ENCODE measurements at places on chromosomes 3 and 15.

GRCh38 chr3:138833899-138834595 is 681 bp downstream of the PIK3CB start:
- DNase-seq, result no peak

DNA sequence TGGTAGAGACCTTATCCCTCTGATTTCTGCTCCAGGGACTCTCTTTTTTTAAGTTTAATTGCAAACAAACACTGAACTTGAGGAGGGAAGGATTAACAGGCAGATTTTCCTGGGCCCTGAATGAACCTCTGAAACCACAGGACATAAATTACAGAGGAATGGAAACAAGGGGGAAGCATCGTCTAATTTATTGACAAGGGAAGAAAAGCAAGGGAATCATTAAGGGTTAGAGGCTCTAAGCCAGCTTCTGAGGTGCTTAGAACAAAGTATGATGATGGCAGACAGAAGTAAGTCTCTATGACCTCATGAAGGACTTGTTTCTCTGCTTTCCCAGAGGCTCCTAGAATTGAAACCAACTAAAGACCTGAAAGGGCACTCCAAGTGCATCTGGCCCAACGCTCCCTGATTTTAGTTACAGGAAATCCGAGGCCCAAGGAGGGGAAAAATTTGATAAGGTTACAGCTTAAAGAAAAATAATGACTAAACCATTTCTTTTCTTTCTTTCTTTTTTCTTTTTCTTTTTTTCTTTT is 244.7 kb upstream of the NR2E3 start:
- no peak for DNase-seq

- no peak for DNase-seq
These were observed 335.9 kb downstream of the LPP start for GRCh38 chr3:188489639-188490405.

GRCh38 chr3:66200147-66200546 is 20.7 kb upstream of the SLC25A26 start:
- no peak for DNase-seq

DNA sequence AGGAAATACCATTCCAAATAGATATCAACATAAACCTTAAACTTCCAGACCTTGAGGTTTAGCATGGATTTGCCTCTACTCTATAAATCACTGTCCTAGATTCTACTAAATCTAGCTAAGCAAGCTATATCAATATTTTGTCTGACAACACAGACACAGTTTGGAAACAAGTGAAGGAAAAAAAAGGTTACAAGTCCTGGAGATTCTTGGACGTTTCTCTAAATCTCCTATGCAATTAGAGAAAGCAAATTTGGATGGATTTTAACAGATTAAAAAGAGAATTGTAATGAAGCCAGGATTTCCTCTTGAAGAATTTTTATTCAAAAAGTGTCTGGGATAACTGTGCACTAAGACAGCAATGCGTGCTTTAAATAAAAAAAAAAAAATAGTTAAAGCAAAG is 441.1 kb upstream of the DPH6 start:
- DNase-seq, result no peak

DNA sequence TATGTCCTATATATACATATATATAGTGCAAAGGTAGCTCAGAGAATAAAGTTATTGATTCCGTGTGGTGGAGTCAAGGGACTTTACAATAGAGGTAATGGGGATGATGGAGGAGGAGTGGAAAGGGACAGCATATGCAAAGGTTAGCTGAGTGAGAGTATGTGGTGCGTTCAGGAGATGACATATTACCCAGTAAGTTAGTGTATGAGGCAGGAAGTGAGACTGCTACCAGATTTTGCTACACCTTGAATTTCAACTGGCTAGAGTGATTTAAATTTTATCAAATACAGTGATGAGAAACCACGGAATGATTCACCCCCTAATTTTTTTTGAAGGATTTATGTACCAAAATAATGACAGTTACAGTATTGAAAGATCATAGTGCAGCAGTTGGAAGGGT is 2.8 kb downstream of the ACTL6A start:
- DNase-seq, result no peak

- DNase-seq, result peak; percentile 31
These were observed at the start of gene SLC49A4 for GRCh38 chr3:122794779-122795673. Gene SLC49A4 (plus strand): TSS chr3:122795069. CDS start chr3:122795193, 124 bp downstream.

GRCh38 chr3:158098309-158098639 is 7.9 kb downstream of the SHOX2 start:
- DNase-seq, result no peak

DNA sequence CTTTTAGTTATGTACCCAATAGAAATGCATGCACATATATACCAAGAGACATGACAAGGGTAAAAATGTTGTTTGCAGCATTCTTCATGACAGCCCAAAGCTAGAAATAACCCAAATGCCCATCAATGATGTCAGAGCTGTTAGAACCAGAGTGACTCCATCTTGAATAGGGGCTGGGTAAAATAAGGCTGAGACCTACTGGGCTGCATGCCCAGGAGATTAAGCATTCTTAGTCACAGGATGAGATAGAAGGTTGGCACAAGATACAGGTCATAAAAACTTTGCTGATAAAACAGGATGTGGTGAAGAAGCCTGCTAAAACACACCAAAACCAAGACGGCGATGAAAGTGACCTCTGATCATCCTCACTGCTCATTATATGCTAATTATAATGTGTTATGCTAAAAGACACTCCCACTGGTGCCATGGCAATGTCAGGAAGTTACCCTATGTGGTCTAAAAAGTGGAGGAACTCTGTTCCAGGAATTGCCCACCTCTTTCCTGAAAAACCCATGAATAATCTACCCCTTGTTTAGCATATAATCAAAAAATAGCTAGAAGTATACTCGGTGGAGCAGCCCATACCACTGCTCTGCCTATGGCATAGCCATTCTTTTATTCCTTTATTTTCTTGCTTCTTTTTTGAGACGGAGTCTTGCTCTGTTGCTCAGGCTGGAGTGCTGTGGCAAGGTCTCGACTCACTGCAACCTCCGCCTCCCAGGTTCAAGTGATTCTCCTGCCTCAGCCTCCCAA is 32.9 kb downstream of the ZBTB11 start:
- peak; percentile 23 for DNase-seq

GRCh38 chr3:154776549-154777225 is 303.4 kb upstream of the MME start:
- DNase-seq, result no peak

- peak; percentile 74 for DNase-seq
These were observed 19.8 kb downstream of the ST3GAL6 start for GRCh38 chr3:98782824-98783500.

GRCh38 chr15:33443708-33444107 is 132.9 kb downstream of the RYR3 start:
- DNase-seq, result no peak

DNA sequence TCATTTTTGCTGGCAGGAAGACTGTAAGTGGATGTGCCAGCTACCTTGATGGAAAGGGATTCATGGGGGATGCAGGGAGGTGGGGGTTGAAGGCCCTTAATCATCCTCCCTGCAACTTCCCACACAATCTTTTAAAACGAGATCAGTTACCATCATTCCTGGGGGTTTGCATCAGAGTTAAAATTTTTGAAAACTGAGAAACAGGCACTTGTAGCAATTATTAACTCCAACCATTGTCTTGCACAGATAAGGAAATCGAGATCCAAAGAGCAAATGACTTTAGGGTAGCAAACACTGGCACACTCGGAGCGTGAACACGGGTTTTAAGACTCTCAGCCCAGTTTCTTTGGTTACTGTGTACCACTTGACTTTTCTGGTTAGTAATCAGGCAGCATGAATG is 41.9 kb downstream of the GPD1L start:
- peak; percentile 21 for DNase-seq

DNA sequence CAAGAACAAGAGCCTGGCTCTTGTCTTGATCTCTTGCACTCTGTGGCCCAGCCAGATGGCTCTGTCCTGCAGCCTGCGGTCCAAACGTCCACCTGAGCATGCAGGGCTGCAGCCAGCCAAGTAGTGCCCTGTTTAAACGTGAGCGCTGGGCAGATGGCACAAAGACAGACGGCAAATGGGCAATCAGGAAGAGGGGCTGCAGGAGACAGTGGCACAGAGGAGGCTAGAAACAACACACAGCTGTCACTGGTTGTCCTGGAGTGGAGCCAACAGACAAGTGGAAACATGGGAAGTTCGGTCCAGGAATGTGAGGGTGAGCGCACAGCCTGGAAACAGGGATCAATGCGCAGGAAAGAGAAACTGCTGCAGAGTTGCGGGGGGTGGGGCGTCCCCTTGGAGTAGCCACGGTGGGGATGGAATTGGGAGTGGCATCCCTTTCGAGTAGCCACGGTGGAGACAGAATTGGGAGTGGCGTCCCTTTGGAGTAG is 10.7 kb upstream of the ZXDC start:
- no peak for DNase-seq

- DNase-seq, result no peak
These were observed 108.4 kb downstream of the ZNF609 start for GRCh38 chr15:64568765-64569164.

GRCh38 chr3:54797111-54797510 is 130.7 kb downstream of the LRTM1 start:
- no peak for DNase-seq

- no peak for DNase-seq
These were observed 34.8 kb upstream of the RASA2 start for GRCh38 chr3:141452045-141452444.

DNA sequence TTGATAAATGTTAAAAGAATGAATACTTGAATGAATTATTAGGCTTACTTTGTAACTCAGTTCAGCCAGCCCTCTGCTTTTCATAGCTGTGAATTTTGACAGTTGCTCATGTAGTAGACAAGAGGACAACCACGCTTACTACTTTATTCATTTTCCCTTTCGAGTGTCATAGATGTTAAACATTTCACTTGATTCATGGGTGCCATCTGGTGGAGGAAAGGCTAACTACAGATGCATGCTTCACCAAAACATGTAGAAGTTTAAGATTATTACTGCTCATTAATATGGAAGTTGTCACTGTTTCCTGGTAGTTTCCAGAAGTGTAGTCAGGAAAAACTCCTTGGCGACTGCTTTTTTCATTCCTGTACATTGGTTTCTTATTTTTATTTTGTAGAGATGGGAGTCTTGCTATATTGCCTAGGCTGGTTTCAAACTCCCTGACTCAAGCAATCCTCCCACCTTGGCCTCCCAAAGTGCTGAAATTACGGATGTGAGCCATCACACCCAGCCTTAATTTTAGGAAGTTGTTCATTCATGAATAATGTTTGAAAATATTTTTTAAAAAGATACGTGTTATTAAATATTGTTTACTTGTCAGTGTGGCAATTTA is 163.2 kb downstream of the B3GALNT1 start:
- peak; percentile 16 for DNase-seq

DNA sequence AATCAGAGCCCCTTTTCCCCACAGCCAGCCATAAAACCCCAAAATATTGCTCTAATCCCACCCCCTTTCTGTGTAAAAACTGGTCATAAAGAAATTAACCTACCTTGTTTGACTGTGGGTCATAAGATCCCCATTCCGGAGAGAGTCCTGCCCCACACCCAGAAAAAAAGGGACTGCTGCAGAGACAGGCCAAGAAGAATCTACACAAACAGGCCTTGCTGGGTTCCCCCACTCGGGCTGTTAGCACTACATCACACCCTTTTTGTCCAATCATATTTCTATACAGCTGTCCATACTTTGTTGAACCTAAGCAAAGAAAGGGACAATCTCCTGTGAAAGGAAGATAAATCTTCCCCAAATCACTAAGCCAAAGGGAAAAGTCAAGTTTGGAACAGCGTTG is 84.4 kb upstream of the MFGE8 start:
- DNase-seq, result no peak

- DNase-seq, result no peak
These were observed 308.5 kb downstream of the ROBO2 start for GRCh38 chr3:77348244-77348855.

DNA sequence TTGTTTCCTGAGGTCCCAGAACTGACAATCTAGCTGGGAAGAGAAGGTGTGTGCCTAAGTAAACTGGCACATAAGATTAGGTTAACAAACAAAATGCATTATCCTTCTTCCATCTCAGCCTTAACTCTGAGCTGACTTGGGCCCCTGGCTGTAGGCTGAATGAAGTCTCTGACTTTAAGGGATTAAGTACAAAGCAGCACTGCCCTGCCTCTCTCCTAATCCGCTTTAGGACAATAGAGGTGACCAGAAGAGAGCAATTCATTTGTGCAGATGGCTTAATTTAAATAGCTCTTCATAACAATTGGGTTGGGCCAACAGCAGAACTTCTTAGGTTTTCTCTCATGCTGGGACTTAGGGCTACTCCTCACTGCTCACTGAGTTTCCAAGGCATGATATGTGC is 181.6 kb upstream of the SOX14 start:
- no peak for DNase-seq

- no peak for DNase-seq
These were observed 32.9 kb downstream of the PIK3CA start for GRCh38 chr3:179181021-179181472.

DNA sequence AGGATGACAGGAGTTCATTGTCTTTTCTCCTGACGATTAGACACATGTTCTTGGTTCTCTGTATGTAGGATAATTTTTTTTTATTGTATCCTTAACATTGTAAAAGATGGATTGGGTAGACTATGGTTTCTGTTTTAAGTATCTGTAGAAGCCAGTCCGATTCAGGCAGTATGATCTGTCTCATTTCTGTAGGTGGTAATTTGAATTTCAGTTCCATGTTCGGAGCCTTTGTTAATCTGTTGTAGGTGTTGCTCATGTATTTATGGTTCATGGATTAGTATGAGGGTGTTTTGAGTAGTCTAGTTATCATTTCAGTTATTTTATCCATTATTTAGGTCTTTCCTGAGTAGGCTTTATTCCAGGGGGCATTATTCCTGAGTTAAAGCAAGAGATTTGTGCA is 32.4 kb upstream of the MME start:
- DNase-seq, result no peak

DNA sequence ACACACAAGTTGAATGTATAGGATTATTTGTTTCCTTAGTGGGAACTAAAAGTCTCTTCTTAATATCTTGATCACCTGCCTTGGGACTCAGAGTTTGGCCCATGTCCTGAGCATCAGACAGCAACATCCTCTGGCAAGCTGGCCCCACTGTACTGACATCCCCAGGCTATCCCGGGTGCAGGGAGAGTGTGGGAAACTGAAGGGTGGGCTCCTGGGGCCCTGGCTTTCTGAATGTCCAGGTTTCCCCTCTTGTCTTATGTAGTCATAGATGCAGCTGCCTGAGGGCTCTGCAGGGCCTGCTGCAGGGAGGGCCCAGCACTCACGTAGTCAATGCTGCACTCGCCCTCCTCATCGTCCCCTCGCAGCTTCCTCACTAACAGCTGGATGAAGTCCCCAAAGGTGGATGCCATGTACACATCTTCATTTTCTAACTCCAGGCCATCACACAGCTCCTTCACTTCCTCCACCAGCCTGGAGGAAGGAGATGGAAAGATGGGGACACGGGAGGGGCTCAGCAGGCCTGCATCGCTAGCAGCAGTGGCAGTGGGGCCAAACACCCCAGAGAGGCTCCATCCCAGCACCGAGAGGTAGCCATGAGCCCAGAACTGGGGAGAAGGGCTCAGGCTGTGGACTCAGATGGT is 42.8 kb downstream of the ALDH1L1 start:
- no peak for DNase-seq

GRCh38 chr15:100275641-100276040 is 66.1 kb downstream of the ADAMTS17 start:
- no peak for DNase-seq

- DNase-seq, result no peak
These were observed 13.9 kb downstream of the EOMES start for GRCh38 chr3:27708250-27708649.
